RWPE2 (cell line): ENCODE measurements at places on chromosomes 5 and 9.
A peak's percentile ranks its signal among the peaks of the same experiment; 100 is the strongest.

GRCh38 chr5:112533362-112533761 lies 114.3 kb upstream of the EPB41L4A start:
- no peak for DNase-seq

GRCh38 chr5:103674739-103675138 lies 112.2 kb upstream of the NUDT12 start:
- DNase-seq, result no peak

DNA sequence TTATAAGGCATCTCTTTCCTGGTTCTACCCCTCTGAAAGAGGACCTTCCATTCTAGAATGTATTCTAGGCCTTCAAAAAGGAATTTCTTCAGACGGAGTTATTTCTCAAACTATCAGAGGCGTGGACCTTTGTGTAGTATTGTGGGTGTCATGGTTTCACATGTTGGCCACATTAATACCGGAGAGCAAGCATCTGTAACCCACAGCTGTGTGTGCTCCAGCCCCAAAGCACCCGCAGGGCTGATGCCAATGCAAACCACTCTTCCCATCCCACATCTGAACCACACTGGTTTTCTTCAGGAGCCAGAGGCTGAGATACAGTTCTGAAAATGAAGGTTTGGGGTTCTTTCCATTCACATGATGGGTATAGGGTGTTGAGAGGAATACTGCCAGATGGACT lies 127.1 kb downstream of the BNC2 start:
- no peak for DNase-seq

DNA sequence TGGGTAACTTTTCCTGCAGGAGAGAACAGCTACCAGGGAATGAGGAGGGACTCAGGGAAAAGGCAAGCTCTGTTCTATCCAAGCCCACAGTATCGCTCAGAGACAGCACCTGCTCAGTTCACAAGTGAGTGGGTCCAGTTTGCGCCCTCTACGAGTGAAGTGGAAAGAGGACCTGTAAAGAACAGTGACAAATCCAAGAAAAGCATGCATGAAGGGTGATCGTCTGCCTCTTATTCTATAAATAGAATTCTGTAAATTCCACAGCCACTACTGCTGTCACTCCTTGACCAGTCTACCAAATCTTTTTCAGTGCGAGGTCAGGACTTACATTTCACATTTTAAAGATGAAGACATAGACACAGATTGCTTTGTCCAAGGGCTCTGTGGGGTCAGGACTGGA lies 117.5 kb downstream of the ENTREP1 start:
- no peak for DNase-seq

DNA sequence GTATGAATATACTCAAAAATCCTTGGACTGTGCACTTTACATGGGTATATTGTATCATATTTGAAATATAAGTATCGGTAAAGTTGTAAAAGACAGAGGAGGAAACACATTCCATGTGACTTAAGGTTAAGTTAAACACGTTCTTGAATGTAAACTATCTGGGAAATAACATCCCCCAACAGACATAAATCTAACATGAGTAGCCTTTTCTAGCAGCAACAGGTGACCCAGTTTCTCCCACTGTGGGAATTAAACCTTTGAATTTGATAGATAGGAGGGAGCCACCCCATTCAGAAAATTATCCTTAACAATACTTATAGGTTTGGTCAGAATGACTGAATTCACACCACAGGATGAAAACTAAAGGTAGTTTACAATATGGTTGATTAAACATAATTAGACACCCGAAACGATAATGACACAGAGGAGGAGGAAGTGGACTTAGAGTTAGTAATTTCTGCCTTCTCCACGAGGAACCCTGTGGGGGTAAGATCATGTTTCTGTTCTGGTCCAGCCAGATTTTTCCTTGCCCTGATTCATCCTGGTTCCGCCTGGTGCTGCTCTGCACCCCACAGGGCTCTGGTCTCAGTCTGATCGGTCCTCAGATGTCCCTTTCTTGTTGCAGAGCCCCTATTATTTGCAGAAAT lies 84.6 kb upstream of the DNAH5 start:
- DNase-seq, result no peak

- no peak for DNase-seq
These were observed 1152.9 kb upstream of the CDH6 start for GRCh38 chr5:30040488-30041118.

DNA sequence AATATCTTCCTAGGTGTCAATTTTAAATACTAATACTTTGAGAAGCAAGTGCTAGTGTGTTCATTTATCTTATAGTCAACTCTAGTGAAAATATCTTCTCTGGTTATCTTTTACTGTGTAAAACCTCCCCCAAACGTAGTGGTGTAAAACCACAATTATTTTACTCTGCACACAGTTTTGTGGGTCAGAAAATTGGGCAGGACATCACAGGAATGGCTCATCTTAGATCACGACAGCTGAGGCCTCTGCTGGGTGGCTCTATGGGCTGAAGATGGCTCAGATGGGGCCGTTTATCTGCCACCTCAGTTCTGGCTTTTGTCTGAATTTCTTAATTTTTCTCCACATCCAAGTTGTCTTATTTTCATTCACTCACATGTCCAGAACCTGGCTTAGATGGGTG lies 457.2 kb upstream of the ACTBL2 start:
- DNase-seq, result no peak

GRCh38 chr9:33178972-33179697 lies 12.0 kb upstream of the B4GALT1 start:
- DNase-seq, result no peak

DNA sequence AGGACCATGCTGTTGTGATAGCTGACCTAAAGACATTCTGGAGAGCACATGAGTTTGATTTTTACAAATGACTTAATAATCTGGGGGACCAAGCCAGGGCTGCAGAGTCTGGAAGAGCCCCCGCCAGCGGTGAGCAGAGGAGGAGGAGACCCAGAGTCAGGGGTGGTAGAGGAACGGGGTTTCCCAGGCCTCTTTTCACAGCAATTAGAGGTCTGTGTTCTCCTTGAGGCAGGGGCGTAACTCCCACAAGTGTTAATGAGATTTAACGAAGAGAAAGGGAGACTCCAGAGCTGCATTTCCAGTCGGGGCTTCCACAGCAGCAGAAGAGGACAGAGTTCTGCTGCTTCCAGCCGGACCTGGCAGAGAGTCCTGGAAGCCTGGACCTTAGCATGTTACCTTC lies 137.9 kb upstream of the SLC24A2 start:
- no peak for DNase-seq

- peak; percentile 38 for DNase-seq
These were observed 41.3 kb downstream of the IRX2 start for GRCh38 chr5:2709976-2710689.

DNA sequence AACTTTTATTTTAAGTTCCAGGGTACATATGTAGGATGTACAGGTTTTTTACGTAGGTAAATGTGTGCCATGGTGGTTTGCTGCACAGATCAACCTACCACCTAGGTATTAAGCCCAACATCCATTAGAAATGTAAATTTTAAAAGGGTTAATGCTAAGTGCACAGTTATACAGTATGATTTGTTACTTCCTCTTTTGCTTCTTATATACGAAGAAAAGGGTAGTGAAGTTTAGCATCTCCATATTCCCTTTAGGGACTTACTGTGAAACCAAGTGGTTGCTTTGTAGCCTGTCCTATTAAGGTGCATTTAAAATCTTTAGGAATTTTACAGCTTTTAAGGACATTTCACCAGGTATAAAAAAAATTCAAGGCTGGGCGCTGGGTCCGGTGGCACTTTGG lies 46.4 kb downstream of the RBM27 start:
- DNase-seq, result no peak

- DNase-seq, result no peak
These were observed 350.8 kb downstream of the ENC1 start for GRCh38 chr5:74289691-74290090.

- DNase-seq, result no peak
These were observed 149.0 kb upstream of the PCA3 start for GRCh38 chr9:76615177-76615603.

DNA sequence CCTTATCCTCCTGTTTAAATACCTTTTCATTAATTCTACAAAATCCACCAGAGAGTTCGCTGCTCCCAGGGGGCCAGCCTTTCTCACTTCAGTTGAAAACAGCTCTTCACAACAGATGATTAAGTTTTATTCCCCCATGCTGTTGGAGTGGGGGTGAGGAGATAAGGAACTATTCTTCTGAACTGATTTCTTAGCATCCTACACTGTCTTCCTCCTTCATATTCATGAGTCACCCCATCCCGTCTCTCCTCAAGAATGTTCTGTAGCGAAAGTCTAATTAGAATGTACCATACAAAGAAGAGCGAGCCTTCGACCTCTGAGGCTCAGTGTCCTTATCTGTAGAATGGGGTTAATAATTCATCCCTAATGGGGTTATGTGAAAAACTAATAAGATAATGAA lies 138.0 kb downstream of the PIK3R1 start:
- no peak for DNase-seq

- no peak for DNase-seq
These were observed 36.2 kb downstream of the FBXL17 start for GRCh38 chr5:108345541-108346171.

DNA sequence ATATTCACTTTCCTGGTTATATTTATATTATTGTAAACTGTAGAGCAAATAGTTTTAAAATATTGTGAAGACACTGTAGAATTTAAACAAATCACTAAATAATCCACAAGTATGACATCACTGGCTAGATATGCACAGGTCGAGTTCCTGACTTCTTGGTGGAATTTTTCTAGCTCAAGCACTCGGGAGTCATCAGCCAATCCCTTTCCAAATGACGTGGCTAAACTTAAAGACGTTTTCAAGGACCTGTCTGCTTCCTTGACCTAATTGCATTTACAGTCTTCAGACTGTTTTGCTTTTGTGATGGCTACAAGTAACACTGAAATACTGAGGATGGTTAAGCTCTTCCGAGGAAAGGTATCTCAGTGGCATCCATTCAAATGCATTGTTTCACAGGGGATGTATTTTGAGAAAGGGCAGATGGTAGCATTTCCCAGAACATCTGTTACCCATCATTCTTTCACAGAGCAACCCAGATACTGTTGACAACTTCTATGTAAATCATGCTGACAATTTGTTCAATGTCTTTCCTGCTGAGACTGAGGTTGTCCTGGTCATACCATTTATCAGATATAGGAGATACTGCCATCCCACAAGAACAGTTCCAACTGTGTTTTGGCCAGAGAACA lies 262.8 kb downstream of the CDH10 start:
- DNase-seq, result no peak

- peak; percentile 30 for DNase-seq
These were observed 44.2 kb downstream of the GSN start for GRCh38 chr9:121312169-121312568.

GRCh38 chr9:88745276-88746001 lies 210.5 kb downstream of the NXNL2 start:
- DNase-seq, result no peak

GRCh38 chr5:122412966-122413365 lies 100.9 kb downstream of the SNCAIP start:
- DNase-seq, result no peak

- DNase-seq, result no peak
These were observed 1.8 kb upstream of the ACTL7B start for GRCh38 chr9:108857572-108857971.

DNA sequence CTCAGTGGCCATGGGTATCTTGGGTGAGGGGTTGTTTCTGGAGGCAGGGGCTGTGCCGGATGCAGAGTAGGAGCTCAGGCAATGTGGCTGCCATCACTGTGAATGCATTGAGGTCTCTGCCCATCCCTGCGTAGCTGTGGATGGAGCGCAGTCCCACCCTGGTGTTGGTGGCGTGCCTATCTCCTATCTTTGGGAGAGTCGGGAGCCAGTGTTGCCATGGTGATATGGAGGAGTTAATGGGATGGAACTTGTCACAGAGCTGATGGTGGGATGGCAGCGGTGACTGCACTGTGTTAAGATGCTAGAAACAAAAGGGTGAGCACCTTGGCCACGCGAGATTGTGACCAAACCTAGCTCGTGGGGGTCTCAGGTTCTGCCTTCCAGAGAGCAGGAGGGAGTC lies 197.3 kb downstream of the MELK start:
- DNase-seq, result no peak

GRCh38 chr5:68562308-68562707 lies 346.8 kb downstream of the PIK3R1 start:
- DNase-seq, result no peak

DNA sequence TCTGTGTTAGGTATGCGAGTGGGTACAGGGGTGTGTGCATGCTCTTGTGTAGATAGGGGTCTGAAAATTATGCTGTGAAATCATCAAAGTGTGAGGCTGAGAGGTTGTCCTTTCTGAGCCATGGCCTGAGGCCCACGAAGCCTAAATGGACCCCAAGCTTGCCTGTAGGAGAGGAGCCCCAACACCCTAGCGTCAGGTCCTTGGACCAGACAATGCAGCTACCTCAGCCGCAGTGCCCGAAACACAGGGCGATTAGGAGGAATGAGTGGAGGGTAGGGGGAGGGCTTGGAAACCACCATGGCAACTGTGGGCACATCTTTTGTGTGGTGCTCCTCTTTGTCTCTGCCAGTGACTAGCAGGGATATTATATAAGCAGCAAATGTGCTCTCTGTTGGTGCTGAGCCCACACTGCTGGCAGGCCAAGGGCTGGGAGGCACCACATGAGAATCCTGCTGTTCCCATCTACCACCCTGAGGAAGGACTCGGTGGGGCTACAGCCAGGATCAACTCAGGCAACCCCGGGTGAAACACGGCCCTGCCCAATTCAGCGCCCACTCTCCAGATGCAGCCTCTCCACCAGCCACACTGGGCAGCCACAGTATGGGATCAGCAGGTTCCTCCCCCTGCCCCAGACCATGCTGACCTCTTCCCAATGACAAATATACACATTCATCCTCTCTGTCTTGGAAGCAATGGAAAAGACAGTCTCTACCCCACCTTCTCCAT lies 84.6 kb upstream of the FSTL4 start:
- DNase-seq, result no peak

- DNase-seq, result no peak
These were observed 53.7 kb downstream of the TMOD1 start for GRCh38 chr9:97555164-97555563.

DNA sequence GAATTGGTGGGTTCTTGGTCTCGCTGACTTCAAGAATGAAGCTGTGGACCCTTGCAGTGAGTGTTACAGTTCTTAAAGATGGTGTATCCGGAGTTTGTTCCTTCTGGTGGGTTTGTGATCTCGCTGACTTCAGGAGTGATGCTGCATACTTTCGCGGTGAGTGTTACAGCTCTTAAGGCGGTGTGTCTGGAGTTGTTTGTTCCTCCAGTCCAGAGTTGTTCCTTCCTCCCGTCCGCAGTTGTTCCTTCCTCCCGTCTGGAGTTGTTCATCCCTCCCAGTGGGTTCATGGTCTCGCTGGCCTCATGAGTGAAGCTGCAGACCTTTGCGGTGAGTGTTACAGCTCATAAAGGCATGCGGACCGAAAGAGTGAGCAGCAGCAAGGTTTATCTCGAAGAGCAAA lies 159.6 kb upstream of the ADAMTSL1 start:
- no peak for DNase-seq
